Hepatocyte (in vitro differentiated cells): ENCODE measurements at places on chromosomes 16 and 17. TPM values are rescaled to one million over a fixed set of nuclear protein-coding genes. Genes with fewer than 3 reads are reported as not detected.

DNA sequence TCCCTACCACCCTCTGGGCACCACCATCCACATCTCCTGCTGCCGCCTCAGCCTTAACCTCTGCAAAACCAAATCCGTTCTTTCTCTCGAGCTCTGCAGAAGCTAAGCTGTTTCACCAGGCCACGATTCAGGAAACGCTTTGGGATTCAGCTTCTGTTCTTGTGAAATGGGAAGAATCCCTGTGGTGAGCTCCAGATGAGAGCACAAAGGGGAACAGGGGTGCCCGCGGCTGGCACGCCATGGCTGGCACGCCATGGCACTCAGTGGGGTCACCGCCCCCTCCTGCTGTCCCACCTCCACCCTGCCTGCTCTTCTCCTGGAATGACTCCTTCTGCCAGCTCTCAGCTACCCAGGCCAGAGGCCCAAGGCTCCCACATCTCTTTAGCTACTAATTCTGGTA, 5.7 kb downstream of the QPRT start:
- H3K36me3 ChIP-seq = no peaks in the 10 kb centered on the region
- no peak overlapping the region for H3K27ac ChIP-seq
- no peak for DNase-seq
- H3K4me1 ChIP-seq = peaks cover 8% of the 10 kb centered on the region
- no peaks in the 10 kb centered on the region for H3K27me3 ChIP-seq

- H3K27me3 ChIP-seq = no peaks in the 10 kb centered on the region
- H3K4me1 ChIP-seq = peaks cover 19% of the 10 kb centered on the region
- DNase-seq = peak; percentile 52
- H3K27ac ChIP-seq = peak overlapping the region; percentile 65
- no peak overlapping the region for H3K4me3 ChIP-seq
These were observed 3.7 kb upstream of the MYL4 start for GRCh38 chr17:47205419-47205963.

GRCh38 chr17:81380666-81381518, 14.4 kb upstream of the BAHCC1 start:
- H3K4me1 ChIP-seq = peaks cover 9% of the 10 kb centered on the region
- no peak for DNase-seq
- no peaks in the 10 kb centered on the region for H3K27me3 ChIP-seq
- no peak overlapping the region for H3K27ac ChIP-seq

GRCh38 chr17:82228842-82229697, at the start of gene SLC16A3:
TSS of gene SLC16A3 (plus strand) at chr17:82229042. CDS start at chr17:82236009, 6,967 bp downstream.
- no peaks in the 10 kb centered on the region for H3K27me3 ChIP-seq
- peaks cover 32% of the 10 kb centered on the region for H3K4me1 ChIP-seq
- peak within 1 kb of the TSS; percentile 86 for H3K27ac ChIP-seq
- DNase-seq = peak; percentile 91
- H3K36me3 ChIP-seq = no peaks in the 10 kb centered on the region

DNA sequence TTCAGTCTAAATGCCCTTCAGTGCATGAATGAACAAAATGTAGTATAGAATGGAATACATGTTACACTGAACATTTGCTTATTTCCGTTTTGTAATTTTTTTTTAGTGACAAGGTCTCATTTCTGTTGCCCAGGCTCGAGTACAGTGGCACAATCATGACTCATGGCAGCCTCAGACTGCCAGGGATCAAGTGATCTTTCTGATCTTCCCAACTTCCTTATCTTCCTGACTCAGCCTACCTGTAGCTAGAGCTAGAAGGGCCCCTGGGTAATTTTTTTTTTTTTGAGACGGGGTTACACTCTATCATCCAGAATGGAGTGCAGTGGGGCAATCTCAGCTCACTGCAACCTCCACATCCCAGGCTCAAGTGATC, 7.3 kb upstream of the SLX4 start:
- no peaks in the 10 kb centered on the region for H3K27me3 ChIP-seq
- H3K27ac ChIP-seq = peak overlapping the region; percentile 34
- no peaks in the 10 kb centered on the region for H3K36me3 ChIP-seq
- H3K4me1 ChIP-seq = no peaks in the 10 kb centered on the region
- DNase-seq = no peak

DNA sequence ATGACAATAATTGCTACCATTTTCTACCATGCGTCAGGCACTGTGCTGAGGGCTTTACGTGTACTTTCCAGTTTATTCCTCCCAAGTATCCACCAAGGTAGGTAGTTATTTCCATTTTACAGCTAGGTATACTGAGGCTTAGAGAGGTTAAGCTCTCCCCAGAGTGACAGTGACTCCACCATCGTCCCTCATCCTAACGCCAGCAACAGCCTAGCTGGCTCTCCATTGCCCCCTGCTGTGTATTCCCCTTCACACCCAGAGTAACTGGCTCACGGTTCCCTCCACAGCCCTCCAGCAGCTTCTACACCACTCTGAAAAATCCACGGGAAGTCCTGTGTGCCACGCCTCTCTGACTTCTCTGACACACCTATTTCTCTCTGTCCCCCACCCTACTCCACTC, 7.1 kb upstream of the ASGR1 start:
- no peak overlapping the region for H3K4me3 ChIP-seq
- no peaks in the 10 kb centered on the region for H3K36me3 ChIP-seq
- H3K27ac ChIP-seq = no peak overlapping the region
- no peak for DNase-seq

DNA sequence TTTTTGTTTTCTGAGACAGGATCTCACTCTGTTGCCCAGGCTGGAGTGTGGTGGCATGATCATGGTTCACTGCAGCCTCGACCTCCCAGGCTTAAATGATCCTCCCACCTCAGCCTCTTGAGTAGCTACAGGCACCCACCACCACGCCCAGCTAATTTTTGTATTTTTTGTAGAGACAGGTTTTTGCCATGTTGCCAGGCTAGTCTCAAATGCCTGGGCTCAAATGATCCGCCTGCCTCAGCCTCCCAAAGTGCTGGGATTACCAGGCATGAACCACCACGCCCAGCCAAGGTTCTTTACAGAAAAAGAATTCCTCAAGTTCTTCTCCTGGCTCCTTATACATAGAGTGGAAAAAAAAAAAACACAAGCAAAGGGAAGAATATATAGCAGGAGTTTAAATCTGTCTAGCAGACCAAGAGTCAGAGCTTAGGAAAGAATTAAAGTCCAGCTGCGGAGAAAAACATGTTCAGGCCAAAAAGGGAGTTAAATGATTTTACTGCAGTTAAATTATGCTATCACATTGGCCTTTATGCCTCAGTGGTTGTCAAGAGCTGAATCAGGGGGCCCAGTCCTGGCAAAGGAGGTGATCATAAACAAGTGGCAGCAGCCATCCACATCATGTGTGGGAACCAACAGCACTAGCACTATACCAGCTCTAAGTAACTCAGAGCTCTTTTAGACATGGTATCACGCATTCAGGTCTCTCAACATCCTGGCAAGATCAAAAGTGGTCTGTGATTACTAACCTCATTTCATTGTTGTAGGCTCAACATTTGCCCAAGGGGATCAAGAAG, 39.3 kb downstream of the LIG3 start:
- no peaks in the 10 kb centered on the region for H3K27me3 ChIP-seq
- H3K4me1 ChIP-seq = peaks cover 5% of the 10 kb centered on the region
- no peak for DNase-seq
- no peak overlapping the region for H3K27ac ChIP-seq

DNA sequence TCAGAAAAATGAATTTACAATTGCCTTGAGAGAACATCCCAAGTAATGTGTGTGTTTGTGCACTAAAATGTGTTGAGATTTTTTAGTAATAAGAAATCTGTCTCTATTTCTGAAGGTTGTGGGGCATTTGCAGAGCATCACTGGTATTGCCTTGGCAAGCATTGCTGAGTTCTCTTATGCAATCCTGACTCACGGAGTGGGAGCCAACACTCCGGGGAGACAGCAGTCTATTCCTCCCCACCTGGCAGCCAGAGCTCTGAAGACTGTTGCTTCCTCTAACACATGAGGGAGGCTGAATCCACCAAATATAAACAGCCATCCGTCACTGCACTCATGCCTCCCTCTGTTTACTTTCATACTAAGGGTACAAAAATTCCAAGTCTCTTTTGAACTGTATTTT, 10.6 kb downstream of the CNTD1 start:
- H3K4me3 ChIP-seq = no peak overlapping the region
- no peak for DNase-seq
- H3K27ac ChIP-seq = no peak overlapping the region
- H3K27me3 ChIP-seq = no peaks in the 10 kb centered on the region

DNA sequence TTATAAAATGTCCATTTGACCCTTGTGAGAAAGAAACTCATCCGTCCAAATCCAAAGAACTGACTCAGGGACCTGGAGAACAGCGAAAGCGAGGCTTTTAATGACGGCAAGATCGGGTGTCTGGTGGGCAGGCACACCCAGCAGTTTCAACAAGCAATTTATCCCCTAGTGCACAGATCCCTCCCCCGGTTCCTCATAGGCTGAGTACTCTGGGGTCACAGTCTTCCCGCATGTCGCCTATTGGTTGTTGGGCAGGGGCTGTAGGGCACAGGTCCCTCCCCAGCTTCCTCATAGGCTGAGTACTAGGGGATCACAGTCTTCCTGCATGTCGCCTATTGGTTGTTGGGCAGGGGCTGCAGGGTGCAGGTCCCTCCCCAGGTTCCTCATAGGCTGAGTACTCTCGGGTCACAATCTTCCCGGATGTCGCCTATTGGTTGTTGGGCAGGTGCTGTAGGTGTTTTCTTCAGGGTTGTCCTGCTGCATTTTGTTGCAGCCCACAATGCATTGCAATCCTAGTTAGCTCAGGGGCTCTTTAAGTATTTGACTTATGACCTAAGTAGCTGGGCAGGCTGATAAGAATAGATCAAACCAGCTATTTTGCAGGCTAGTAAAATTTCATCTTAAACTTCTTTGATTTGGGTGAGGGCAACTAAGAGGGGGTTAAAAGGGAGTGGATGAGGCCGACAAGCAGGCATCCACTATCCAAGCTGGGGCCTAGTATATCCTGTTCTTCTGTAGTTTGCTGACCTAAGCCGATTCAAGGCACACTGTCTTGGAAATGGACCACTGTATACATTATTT, 3.6 kb upstream of the UTS2R start:
- no peak overlapping the region for H3K4me3 ChIP-seq
- no peak overlapping the region for H3K27ac ChIP-seq
- DNase-seq = no peak
- peaks cover 9% of the 10 kb centered on the region for H3K4me1 ChIP-seq
- no peaks in the 10 kb centered on the region for H3K36me3 ChIP-seq

- H3K4me3 ChIP-seq = no peak overlapping the region
- peak overlapping the region; percentile 74 for H3K27ac ChIP-seq
- peaks cover 29% of the 10 kb centered on the region for H3K4me1 ChIP-seq
- no peaks in the 10 kb centered on the region for H3K27me3 ChIP-seq
- no peak for DNase-seq
- no peaks in the 10 kb centered on the region for H3K36me3 ChIP-seq
These were observed 2.2 kb downstream of the LMF1 start for GRCh38 chr16:968620-969019.

- H3K36me3 ChIP-seq = no peaks in the 10 kb centered on the region
- no peaks in the 10 kb centered on the region for H3K4me1 ChIP-seq
- peak; percentile 57 for DNase-seq
- no peak overlapping the region for H3K27ac ChIP-seq
- no peak overlapping the region for H3K4me3 ChIP-seq
- no peaks in the 10 kb centered on the region for H3K27me3 ChIP-seq
These were observed 63.3 kb upstream of the HSBP1 start for GRCh38 chr16:83744441-83744981.

DNA sequence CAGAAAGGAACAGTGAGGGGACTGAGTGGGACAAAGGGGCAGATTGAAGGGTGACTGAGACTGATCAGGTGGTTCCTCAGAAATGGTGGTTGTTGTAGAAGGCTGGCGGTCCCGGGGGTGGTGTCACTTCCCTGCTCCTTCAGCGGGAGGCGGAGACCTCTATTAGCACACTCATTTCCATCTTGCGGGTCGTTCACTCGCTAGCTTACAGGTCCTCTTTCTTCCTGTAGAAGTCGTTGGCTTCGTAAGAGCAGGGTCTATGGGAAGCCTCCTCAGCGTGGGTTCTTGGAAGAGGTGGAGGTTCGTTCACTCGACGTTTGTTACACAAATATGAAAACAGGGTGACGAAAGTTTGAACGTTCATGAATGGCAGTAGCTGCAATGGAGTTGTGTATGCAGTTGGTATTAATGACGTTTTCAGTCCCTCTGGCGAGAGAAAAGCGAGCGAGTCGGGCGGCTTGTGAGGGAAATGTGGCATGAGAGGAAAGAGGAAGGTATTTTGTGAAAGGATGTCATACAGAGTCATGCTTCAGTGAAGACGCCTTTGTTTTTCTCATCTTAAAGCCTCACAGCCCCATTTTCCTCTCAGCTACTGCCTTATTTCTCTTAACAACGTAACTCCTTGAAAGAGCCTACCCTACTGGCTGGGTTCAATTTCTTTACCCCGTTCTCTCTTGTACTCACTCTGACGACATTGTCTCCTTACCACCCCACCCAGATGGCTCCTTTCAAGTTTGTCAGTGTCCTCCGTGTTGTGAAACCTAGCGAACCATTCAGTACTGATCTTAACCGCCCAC, 667 bp downstream of the EFCAB13 start:
- no peaks in the 10 kb centered on the region for H3K27me3 ChIP-seq
- peaks cover 3% of the 10 kb centered on the region for H3K4me1 ChIP-seq
- peak overlapping the region; percentile 52 for H3K4me3 ChIP-seq
- peak overlapping the region; percentile 86 for H3K27ac ChIP-seq

DNA sequence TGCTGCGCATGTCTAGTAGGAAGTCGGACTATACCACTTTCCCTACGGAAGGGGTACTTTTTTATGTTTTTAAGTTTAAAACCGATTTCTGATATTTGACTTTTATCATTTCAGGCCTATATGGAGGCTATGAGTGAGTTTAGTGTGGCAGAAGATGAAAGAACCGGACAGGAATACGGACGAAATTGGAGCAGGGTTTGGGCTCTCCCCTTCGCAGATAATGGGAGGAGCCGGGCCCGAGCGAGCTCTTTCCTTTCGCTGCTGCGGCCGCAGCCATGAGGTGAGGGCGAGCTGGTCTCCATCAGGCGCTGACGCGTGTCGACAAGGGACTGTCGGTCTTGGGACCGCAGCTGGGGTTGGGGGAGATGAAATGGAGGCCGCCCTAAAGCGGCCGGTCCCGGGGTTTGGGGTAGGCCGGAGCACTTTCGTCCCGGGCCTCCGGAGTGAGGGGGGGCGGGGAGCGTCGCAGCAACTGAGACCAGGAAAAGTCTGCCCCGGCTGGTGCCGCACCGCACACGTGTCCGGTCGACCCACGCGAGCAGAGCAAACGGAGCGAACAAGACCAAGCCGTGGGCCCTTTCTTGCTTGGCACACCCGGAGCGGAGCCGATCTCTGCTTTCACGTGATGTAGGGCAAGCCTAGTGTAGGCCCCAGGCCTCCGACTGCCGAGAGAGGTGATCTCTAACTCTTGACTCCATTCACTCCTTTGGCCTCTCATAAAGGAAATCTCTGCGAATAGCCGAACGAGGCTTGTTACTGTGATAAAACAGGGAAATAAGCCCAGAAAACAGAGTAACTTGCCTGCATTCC, at the start of gene RPL19:
Gene RPL19, plus strand, starts transcription at position 214 of the 810 bp plus-strand sequence. Its CDS starts 62 bp downstream, at position 276.
- DNase-seq = peak; percentile 88
- H3K27ac ChIP-seq = peak within 1 kb of the TSS; percentile 93
- peaks cover 18% of the 10 kb centered on the region for H3K4me1 ChIP-seq
- no peaks in the 10 kb centered on the region for H3K36me3 ChIP-seq
- H3K4me3 ChIP-seq = peak within 1 kb of the TSS; percentile 40

- DNase-seq = peak; percentile 89
- H3K4me1 ChIP-seq = peaks cover 24% of the 10 kb centered on the region
- peaks cover 7% of the 10 kb centered on the region for H3K36me3 ChIP-seq
- no peaks in the 10 kb centered on the region for H3K27me3 ChIP-seq
These were observed at the start of gene METTL23 for GRCh38 chr17:76726776-76727718. TSS of gene METTL23 (plus strand) at chr17:76726839. CDS start at chr17:76729711, 2,872 bp downstream.

- no peak for DNase-seq
- H3K27me3 ChIP-seq = peaks cover 97% of the 10 kb centered on the region
- peaks cover 14% of the 10 kb centered on the region for H3K4me1 ChIP-seq
- no peak overlapping the region for H3K4me3 ChIP-seq
- H3K36me3 ChIP-seq = no peaks in the 10 kb centered on the region
These were observed 9.5 kb downstream of the HOXB4 start for GRCh38 chr17:48568499-48569239.

The NOTUM gene
- total RNA-seq = 1.0 and 1.8 TPM in 2 replicates

The CCL4 gene
- 1.8 and 5.8 TPM in 2 replicates for total RNA-seq

The IGSF6 gene
- 0.56 and 0.70 TPM in 2 replicates for total RNA-seq

The MMP2 gene
- 107 and 128 TPM in 2 replicates for total RNA-seq

The PLLP gene
- total RNA-seq = 42.3 and 49.5 TPM in 2 replicates
